ENCODE measurements at places on chromosomes 1 and 21.

GRCh38 chr1:68470388-68470970 lies 20.7 kb upstream of the RPE65 start:
- DNase-seq = peak; percentile 26

DNA sequence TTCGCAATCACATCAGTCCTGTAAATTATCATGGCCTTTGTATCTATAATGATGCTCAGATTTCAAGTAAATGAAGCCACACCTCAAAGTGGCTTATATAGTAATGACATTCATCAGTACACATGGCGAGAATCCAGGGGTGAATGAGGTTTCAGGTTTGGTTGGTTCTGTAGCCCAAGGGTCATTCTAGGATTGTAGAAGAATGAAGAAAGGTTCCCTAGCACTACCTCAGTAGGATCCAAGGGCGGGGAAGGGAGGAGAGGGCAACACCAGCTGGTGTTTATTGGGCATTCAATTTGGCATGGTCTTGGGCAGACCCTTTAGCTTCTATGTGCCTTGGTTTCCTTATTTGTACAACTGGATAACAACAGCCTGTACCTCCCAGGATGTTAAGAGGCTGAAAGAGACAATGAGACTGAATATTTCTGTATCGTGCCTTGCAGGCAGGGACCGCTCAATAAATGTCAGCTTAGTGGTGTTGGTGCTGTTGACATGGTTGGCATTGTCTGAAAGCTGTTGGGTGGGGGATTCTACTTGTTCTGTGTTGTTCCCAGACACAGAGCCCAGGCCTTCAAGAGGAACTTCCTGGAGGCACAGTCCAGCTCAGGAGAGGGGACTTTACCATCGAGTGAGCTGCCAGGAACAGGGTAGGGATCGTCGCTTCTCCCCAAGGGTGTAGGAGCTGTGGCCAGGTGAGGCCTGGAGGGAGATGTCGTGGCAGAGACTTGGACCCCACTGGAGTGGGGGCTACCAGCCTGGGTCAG lies 388.2 kb downstream of the PTPRU start:
- DNase-seq = no peak

GRCh38 chr1:7555391-7556185 lies 215.5 kb upstream of the VAMP3 start:
- DNase-seq = no peak

- DNase-seq = no peak
These were observed 22.4 kb upstream of the RSBN1 start for GRCh38 chr1:113834716-113835115.

- no peak for DNase-seq
These were observed 2.9 kb upstream of the CLIC4 start for GRCh38 chr1:24742090-24742938.

- no peak for DNase-seq
These were observed 245.7 kb downstream of the PTBP2 start for GRCh38 chr1:96967311-96967710.

DNA sequence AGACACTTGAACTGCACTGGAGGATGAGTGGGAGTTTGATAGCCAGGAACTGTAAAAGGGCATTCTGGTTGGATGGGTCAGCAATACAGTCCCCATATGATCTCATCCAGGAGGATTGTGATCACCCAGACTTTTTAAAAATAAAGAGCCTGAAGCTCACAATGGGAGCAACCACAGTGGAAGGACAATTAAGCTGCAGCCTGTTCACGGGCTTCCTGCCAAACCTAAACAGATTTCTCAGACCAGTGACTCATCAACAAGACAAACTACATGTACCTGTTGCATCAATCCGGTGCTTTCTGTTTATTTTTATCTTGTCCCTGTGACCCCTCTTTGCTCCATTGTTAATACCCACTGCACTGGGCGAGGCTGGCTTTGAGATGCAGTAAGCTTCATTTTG lies 52.3 kb downstream of the PAPPA2 start:
- DNase-seq = no peak

DNA sequence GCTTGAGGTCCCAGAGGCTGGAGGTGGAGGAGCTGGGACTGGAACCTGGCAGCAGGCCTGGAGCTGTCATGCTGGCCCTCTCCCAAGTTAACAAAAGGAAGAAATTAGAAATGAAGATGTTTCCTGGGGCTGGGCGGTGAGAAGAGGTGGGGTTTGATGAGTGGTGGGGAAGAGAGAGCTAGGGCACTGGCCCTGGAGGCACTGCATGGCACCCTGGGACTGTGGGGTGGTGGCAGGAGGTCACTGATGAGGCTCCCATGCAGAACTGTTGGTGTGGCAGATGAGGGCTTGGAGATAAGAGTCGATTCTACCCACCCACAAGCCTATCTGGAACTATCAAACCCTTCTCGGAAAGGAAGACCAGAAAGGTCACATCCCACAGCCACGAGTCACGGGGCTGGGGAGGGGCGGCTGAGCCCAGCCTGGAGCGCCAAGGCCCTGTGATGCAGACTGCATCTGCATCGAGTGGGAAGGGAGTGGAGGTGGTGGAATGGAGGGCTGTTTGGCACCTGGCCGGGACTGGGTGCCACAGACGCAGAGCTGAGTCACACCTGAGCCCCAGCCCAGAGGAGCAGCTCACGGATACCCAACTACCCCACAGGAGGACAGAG lies 29.4 kb downstream of the MRPL37 start:
- no peak for DNase-seq

- DNase-seq = no peak
These were observed 177.5 kb downstream of the VPS13D start for GRCh38 chr1:12407050-12407961.

- DNase-seq = no peak
These were observed 141.0 kb downstream of the TNFSF18 start for GRCh38 chr1:172909606-172910326.

DNA sequence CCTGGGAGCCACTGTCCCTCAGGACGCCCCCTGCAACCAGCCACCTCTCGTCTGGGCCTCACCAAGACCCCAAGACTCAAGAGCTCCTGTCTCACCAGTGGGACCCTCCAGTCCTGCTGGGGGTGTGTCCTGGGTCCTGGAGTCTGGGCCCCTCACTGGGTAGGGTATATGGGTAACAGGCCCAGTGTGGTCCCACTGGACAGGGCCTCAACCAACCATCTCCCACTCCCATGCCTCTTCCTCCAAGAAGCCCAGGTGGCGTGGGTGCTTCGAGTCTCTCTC lies 725 bp upstream of the VWA1 start:
- no peak for DNase-seq

DNA sequence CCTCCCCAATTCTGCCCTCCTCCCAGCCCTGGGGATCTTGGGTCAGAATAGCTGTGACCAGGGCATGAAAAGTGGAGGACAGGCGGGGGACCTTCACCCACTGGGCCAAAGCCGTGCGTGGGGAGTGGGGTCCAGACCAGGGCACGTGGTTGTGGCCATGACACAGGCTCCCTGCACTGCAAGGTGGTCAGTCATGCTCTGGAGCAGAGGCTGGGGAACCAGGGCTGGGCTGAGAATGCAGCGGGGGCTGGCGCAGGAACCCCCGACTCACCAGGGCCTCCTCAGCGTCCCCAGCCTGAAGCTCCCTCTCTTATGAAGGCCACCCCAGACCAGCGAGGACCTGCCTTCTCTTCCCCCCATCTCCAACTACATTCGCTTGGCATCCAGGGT lies 2.7 kb downstream of the DVL1 start:
- DNase-seq = no peak

GRCh38 chr21:44596068-44596725 lies 3.9 kb upstream of the KRTAP10-6 start:
- DNase-seq = no peak

- peak; percentile 69 for DNase-seq
These were observed 37.4 kb downstream of the UBE2T start for GRCh38 chr1:202304375-202304774.

All from right hindlimb (tissue), 1 donor.